NCI-H748 treated with DMSO at 0.1 percent for 48 hours (cell line): ENCODE measurements at places on chromosomes 2 and 18.
A peak's percentile ranks its signal among the peaks of the same experiment; 100 is the strongest.

- no peak for DNase-seq
These were observed 105.4 kb downstream of the FHOD3 start for GRCh38 chr18:36402765-36403396.

- DNase-seq = no peak
These were observed 21.9 kb upstream of the RNF149 start for GRCh38 chr2:101330253-101330933.

GRCh38 chr18:63562284-63562683 is 20.1 kb downstream of the SERPINB12 start:
- DNase-seq = no peak

- no peak for DNase-seq
These were observed 11.9 kb upstream of the PRSS56 start for GRCh38 chr2:232508251-232508650.

GRCh38 chr18:32303400-32303799 is 113.6 kb downstream of the MEP1B start:
- DNase-seq = no peak

- DNase-seq = no peak
These were observed 249.0 kb upstream of the ID2 start for GRCh38 chr2:8432706-8433336.

DNA sequence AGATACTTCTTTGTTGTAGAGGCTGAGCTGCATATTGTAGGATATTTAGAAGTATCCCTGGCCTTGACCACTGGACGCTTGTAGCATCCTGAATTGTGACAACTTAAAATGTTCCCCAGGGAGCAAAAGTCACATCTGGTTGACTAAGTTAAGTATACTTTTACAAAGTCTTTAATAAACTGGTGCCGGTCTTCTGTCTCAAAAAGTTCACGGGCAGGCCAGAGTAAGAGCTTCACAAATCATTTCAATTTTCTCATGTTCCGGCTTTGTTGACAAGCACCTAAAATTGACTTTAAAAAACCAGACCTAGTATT is 18.4 kb downstream of the ATP8B1 start:
- DNase-seq = no peak

DNA sequence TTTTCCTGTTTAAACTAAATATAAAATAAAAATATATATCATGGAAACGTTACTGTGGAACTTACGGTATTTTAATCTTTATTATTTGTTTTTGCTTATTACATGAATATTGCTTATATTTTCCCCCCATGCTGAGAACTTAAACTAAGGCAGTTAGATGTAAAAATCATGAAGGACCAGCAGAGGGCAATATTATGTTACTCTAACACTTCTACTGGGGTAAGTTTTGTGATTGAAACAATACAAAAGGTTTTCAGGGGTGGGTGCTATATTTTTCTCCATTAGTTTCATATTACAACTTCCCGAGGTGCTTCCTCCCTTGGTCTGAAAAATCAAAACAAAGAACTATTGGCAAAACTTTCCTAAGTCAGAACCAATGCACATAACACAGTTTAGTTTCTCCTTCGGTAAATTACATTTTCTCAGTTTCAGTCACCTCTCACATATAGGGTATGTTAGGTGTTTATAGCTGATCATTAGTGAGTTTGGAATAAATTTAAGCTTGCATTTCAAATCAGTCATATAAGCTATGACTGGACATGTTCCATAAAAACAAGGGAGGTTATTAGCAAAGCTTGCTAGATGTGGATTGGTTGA is 54.8 kb downstream of the ZNF407 start:
- DNase-seq = peak; percentile 72

DNA sequence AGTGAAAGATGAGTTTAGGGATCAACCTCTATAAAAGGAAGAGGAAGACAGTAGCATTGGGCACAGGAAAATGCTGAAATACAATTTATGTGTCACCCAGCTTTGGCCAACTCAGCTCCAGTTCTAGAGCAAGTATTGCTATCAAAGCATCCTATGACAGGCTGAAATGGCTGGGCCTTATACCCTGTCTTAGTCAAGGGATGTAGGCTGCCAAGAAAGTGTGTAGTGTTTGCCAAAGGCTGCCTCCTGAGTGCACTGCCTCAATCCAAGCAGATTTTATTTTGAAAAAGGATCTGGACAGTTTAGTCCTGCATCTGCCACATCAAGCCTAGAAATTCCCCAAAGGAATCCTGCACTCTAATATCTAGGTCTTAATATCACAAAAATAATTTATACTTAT is 359.9 kb upstream of the ZC3H15 start:
- no peak for DNase-seq

DNA sequence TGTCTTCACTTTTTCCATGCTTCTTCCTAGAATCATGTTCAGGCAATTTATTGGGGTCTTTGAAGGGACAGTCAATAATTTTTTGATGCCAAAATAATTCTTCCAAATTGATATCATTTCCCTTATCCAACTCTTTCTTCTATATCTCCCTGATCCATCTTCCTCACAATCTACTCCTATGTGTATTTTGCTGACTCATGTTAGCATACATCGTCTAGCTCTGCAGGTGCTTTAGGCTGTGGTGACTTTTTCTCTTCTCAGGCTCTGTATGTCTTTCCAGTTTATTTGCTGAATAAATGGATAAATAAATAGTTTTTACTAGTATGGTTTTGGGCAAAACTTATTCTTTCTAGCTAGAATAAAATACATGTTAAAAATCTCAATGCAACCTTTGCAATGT is 1650.9 kb upstream of the TMEFF2 start:
- DNase-seq = no peak

- no peak for DNase-seq
These were observed 327.0 kb downstream of the RAD51AP2 start for GRCh38 chr2:17191223-17191622.

DNA sequence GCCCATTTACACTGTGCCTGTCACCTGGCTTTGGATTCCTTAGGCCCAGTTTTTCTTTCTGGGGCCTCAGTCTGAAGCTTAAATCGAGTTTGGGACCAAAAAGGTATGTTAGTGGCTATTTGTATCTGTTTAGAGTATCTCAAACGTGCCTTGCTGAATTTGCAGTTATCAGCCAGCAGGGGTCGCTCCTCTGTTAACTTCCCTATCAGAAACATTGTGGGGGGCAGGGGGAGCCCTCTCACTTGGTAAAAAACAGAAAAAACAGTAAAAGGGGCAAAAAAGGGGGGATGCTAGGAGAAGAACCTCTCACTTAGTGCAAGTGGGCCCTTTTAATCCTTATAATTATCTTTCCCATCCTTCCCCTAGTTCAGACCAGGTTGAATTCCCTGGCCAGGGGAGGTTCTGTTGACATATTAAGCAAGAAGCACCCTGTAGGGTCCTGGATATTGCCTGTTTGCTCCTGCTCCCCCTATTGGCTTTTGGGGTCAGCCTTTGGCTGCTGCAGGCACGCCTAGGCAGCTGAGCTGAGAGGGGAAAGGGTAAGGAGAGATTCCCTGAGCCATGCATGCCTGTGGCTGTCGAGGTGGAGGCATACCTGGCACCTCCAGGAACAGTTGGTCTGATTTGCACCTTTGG is 8.8 kb upstream of the IFIH1 start:
- DNase-seq = no peak

GRCh38 chr18:22709288-22710060 is 223.7 kb upstream of the RBBP8 start:
- no peak for DNase-seq

- no peak for DNase-seq
These were observed 9.9 kb downstream of the SGPP2 start for GRCh38 chr2:222434204-222434603.

- DNase-seq = no peak
These were observed 2.4 kb upstream of the TMEM178A start for GRCh38 chr2:39663187-39663930.

- no peak for DNase-seq
These were observed 228.6 kb downstream of the SETBP1 start for GRCh38 chr18:44909191-44909719.

DNA sequence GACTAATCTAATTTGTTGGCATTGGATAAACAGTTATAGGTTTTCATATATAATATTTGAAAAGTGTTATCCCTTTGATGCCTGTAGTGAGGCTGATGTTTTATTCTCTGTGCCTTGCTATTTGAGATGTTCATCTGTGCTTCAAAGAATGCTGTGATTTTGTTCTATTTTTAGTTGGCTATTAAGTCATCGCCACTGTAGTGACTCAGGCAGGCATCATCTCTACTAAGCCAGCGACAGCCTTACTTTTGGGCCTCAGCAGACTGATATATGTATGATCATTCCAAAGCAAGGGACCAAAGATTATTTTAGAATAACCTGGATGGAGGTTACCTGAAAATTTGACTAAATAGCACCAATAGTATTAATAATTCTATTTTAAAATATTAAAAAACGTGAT is 1674.5 kb upstream of the NXPH2 start:
- DNase-seq = no peak

DNA sequence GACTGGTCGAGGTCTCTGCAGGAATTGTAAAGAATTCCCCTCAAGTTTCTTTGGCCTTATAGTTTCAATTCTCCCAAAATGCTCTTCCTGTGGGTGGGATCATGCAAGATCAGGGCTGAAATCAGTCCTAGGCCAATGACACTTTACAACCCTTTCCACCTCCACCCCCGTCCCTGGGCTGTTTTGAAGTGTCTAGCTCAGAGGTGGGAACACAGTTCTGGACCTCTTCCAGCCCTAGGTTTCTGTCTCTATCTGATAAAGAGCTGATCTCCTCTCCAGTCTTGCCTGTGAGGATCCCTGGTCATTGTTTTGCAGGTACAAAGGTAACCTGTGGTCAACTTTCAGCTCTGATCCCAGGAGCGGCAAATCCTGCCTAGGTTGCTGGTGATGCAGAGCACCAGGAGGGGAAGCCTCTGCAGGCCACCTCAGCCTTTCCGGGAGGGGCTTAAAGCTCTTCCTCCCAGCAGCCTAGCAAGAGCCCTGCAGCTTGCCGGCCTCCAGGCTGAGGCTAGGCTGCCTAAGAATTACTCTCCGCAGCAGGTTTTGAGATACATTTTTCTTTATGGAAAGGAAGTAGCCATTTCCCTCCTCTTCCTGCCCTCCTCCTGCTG is 69.8 kb upstream of the WIPF1 start:
- DNase-seq = no peak

DNA sequence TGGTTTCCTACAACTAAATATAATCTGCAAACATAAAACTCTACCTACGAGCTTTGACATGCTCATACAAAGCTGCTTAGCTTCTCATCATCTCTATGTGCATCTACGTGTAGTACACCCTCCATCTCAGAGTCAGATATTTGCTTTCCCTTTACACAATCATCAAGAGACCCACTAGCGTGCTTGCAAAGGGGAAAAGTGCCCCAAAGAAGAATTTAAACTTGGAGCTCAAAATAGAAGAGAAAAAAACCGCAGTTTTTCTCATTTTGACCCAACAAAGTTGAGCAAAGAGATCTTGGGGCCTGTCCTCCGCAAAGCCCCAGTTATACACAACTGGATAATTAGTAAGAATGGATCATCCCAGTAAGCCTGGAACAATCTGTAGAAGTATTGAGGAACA is 104.1 kb downstream of the PAX3 start:
- no peak for DNase-seq

- no peak for DNase-seq
These were observed 14.7 kb downstream of the WNT10A start for GRCh38 chr2:218895326-218895725.

DNA sequence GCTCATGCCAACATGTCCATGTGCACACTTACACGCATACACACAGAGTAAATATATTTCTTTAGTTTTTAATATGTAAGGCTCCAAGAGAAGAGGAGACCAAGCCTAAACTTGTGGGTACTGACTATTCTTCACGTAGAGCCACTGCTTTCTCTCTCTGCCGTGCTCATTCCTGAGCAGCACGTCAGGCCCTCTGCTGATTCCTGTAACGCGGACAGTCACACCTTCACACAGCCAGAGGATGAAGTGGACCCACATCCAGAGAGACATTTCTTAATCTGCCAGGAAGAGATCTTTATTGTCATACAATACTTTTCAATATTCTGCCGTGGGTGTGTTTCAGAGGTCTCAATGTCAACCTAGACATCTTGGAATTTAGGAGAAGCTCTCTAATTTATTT is 560.7 kb downstream of the STK39 start:
- no peak for DNase-seq

DNA sequence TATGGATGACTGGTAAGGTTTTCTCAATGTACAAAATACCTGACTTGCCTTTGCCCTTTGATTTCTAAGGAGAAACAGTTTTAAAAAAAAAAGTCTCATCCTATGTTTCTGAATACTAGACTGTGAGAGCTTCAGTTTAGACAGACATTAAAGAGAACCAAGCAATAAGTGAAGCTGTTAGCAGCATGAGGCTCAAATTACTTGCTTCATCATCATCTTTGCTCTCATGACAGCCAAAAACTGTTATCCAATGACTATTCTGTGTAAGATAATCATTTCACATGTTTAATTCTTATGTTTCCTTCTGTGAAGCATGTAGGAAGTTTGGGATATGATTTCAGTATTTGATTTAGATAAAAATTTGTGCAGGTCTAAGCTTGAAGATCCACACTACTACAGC is 129.2 kb downstream of the COMMD1 start:
- no peak for DNase-seq

GRCh38 chr2:23556929-23557328 is 171.9 kb downstream of the KLHL29 start:
- DNase-seq = peak; percentile 24

GRCh38 chr2:239079671-239080294 is 231.9 kb downstream of the TWIST2 start:
- DNase-seq = no peak

GRCh38 chr2:158818511-158818910 is 23.4 kb downstream of the DAPL1 start:
- no peak for DNase-seq

- no peak for DNase-seq
These were observed 133.6 kb downstream of the SOCS6 start for GRCh38 chr18:70422391-70422965.

GRCh38 chr2:202091476-202091875 is 18.4 kb downstream of the KIAA2012 start:
- DNase-seq = no peak

DNA sequence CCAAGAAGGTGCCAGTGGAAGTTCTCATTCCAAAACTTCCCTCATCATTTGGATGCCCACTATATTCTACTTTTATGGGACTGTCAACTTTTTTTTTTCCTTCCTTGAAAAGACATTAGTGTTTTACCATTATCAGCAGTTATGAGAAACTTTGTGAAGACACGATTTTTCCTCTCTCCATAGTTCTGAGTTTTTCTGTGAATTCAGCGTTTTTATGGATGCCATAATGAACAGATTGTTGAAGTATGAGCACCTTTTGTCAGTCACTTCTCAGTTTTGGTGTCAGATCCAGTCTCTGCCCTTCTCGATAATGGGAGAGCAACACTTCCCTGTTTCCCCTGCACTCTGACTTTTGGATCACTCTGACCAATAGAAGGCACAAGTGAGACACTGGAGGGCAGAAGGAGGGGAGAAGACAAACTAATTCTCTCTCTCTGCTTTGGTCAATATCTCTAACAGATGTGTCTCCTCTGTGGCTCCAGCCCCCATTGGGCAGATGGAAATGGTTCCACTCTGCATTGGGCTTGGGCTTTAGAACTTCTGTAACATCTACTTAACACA is 53.5 kb upstream of the FN1 start:
- DNase-seq = no peak
